Chondrocyte (in vitro differentiated cells): ENCODE measurements at places on chromosomes 6 and 20. TPM values are rescaled to one million over a fixed set of nuclear protein-coding genes. Genes with fewer than 3 reads are reported as not detected.

DNA sequence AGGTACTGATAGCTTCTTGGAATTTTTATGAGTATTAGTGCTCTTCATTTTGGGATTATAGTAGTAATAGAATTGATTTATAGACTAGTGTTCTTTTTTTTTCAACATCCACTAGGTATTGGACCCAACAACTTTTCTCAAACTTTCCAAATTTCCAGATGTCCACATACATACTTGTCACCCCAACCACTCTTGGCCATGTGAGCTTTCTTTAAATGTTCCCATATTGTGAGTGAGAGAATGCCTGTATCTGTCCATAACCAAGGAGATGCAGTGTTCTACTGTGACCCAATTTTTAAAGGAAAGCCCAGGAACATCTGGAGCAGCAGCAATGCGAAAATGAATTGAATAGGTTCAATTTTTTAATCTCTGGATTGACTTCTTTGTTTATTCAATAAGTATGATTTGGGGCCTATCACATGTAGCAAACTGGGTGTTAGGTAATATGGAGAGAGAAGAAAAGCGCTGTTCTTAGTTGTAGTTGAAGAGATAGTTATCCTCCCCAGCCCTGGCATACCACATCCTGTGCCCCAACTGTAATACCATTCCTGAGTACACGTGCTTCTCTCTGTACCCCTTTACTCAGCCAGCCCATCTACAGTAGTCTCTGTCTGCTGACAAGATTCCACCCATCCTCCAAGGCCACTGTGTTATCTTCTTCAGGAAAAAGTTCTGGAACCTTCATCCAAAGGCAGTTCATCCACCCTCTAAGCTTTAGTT is 116.8 kb upstream of the SUPT3H start:
- peaks cover 14% of the 10 kb centered on the region for H3K36me3 ChIP-seq
- no peak for DNase-seq

DNA sequence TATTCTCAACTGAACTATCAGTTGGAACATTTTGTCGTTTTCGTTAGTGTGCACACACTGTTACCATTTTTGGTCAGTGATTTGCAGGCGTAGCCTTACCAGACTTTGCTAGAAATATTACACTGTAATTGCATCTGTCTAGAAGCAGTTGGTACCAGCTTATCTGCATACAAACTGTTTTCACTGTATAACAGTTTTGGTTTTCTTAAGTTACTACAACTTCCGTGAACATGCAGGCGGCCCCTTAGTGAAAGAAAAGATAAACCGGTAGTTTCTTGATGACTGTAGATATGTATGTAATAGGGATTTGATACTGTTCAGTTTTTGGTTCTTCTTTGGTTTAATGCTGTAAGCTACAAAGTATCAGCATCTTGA is 1.3 kb downstream of the DSTN start:
- peak overlapping the region; percentile 86 for H3K4me3 ChIP-seq
- peaks cover 61% of the 10 kb centered on the region for H3K4me1 ChIP-seq
- no peak for DNase-seq
- H3K36me3 ChIP-seq: peaks cover 33% of the 10 kb centered on the region
- no peaks in the 10 kb centered on the region for H3K27me3 ChIP-seq
- H3K27ac ChIP-seq: peak overlapping the region; percentile 93

GRCh38 chr6:40536442-40536841 is 50.7 kb downstream of the LRFN2 start:
- no peaks in the 10 kb centered on the region for H3K36me3 ChIP-seq
- no peak overlapping the region for H3K4me3 ChIP-seq
- DNase-seq: no peak
- H3K27me3 ChIP-seq: peaks cover 37% of the 10 kb centered on the region
- no peak overlapping the region for H3K27ac ChIP-seq

- H3K4me1 ChIP-seq: peaks cover 7% of the 10 kb centered on the region
- no peak overlapping the region for H3K27ac ChIP-seq
- DNase-seq: no peak
Observed at GRCh38 chr20:9323622-9324021, 190.8 kb upstream of the LAMP5 start.

DNA sequence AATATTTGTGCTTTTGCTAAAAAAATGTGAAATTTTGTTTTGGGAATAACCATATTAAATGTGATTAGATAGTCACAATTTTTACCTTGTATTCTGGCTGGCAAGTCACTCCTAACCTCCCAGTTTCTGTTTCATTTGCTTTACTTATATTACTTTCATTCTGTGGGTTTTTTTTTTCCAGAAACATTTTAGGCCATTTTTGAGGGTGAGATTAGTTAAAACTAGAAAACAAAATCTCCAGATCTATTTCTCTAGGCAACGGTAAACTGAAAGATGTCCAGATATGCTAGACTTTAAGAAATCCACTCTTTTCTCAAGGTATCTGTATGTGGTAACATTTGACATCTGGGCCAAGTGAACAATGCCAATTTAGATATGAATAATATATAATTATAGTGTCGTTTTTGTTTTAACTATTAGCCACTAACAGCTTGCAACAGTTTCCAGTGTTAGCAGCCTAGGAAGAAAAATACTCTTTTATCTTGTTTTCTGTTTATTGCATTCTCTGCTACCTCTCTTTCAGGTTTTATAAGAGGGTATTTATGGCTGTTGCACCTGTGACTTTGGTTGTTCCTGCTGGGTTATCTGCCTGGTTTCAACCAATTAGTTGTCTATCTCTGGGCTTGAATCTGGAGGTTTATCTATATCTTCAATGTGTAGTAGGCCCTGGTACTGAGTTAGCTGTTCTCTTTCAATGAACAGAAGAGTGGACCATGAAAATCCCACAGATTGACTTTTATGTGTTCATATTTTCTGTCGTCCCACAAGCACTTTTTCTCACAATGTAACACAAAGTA is 260.9 kb downstream of the NKAIN2 start:
- H3K27me3 ChIP-seq: peaks cover 5% of the 10 kb centered on the region
- no peak overlapping the region for H3K27ac ChIP-seq
- no peak for DNase-seq
- no peak overlapping the region for H3K4me3 ChIP-seq
- H3K4me1 ChIP-seq: peaks cover 15% of the 10 kb centered on the region
- H3K36me3 ChIP-seq: no peaks in the 10 kb centered on the region

The FAXC gene
- total RNA-seq: 6.8 to 9.7 TPM (median 8.0 TPM) in 3 replicates

The RSPO3 gene
- 0.21 to 18.1 TPM (median 0.22 TPM) in 3 replicates for total RNA-seq

The KIF25 gene
- total RNA-seq: not detected in 3 replicates
